ENCODE measurements at places on chromosomes 11 and 22. TPM values are rescaled to one million over a fixed set of nuclear protein-coding genes. Genes with fewer than 3 reads are reported as not detected.

CARD10 gene
- total RNA-seq = 26.0 TPM

- no peak overlapping the region for H3K27ac ChIP-seq
- peaks cover 20% of the 10 kb centered on the region for H3K4me1 ChIP-seq
- peaks cover 2% of the 10 kb centered on the region for H3K27me3 ChIP-seq
- no peak for DNase-seq
- no peaks in the 10 kb centered on the region for H3K36me3 ChIP-seq
- H3K4me3 ChIP-seq = no peak overlapping the region
Measured at GRCh38 chr11:15655552-15655951, 540.8 kb downstream of the INSC start.

DNA sequence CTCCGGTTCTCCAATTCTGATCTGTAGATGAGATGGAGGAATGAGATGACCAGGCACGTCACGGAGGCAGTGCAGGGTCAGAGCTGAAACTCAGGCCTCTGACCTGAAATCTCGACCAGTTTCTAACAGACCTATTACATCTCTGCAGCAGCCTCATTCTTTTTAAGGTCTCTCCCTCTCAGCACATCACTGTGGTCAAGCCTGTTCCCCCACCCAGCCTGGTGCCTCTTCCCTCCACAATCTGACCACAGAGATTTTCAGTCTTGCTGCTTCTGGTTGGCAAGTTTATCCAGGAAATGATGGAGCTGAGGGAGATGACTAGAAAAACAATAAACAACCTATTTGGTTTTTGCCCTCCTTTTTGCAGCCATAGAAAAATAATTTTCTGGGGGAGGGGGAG, 9.5 kb downstream of the GRAMD1B start:
- H3K36me3 ChIP-seq = peaks cover 17% of the 10 kb centered on the region
- peaks cover 2% of the 10 kb centered on the region for H3K27me3 ChIP-seq
- H3K27ac ChIP-seq = no peak overlapping the region
- no peak for DNase-seq
- no peak overlapping the region for H3K4me3 ChIP-seq

DNA sequence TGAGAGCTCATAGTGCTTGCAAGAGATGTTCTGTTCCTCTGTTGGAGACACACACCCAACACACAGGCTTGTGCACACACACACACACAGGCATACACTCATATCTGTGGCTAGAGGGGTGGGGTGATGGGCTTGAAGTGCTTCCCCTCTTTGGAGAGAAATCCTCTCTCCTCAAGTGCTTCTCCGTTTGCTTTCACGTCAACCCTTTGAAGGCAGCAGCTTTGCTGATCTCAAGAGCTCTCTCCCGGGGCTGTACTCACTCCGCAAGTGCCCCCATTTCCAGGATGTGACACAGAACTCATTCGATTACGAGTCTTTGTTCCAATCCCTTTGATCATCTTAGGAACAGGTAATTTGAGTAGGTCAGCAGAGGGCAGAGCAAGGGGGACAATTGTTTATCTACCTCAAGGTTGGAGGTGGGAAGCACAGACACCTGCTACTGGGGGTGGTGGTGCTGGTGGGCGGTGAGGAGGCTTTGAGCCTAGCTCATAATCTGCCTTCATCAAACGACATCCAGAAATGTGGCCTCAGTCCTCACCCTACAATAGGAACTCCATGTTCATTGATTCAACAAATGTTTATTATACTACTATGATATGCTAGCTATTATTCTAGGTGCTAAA, 529.8 kb upstream of the CADM1 start:
- H3K27me3 ChIP-seq = no peaks in the 10 kb centered on the region
- no peaks in the 10 kb centered on the region for H3K4me1 ChIP-seq
- no peak overlapping the region for H3K4me3 ChIP-seq

GRCh38 chr11:95269036-95269819, 38.2 kb upstream of the SESN3 start:
- H3K27me3 ChIP-seq = no peaks in the 10 kb centered on the region
- no peak overlapping the region for H3K4me3 ChIP-seq
- DNase-seq = no peak
- no peaks in the 10 kb centered on the region for H3K4me1 ChIP-seq
- H3K36me3 ChIP-seq = no peaks in the 10 kb centered on the region
- no peak overlapping the region for H3K27ac ChIP-seq
